MG63 (cell line): ENCODE measurements at places on chromosomes 13 and 19.
A peak's percentile ranks its signal among the peaks of the same experiment; 100 is the strongest.

- DNase-seq: no peak
Measured at GRCh38 chr13:51674276-51674675, 90.0 kb downstream of the WDFY2 start.

DNA sequence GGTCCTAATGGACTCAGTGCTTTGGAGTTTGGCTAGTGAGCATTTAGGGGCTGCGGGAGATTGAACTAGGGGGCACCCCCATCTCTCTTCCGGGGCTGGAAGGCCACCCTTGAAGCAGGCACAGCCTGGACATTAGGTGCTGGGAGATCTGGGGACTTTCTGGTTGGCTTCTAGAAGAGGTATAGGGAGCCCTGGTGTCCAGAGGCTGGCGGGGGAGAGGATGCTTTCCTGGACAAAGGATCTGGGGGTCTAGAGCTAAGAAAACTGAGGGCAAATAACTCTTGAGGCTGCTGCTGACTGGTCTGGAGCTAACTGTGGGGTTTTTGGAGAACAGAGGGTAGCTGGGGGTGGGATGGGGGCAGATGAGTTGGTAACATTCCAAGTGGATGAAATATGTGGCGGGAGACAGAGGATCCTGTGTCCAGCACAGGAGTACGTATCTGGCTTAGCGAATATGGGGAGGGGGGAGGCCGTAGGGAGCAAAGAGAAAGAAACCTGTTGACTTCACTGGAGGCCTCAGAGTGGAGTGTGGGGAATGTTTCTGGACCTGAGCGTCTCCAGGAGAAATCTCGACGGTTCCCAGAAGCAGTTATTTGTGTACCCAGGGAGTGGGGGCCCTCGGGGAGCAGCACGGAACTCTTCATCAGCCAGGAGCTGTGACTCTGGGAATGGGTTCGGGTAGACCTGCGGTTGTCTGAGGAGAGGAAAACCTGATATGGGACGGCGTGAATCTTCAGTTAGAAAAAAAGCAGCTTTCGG lies 1.4 kb downstream of the HNRNPUL1 start:
- peak; percentile 32 for DNase-seq

- no peak for DNase-seq
Measured at GRCh38 chr13:20074966-20075365, 85.9 kb downstream of the GJA3 start.

- DNase-seq: no peak
Measured at GRCh38 chr19:56671613-56671994, at the start of gene ZNF835. Gene ZNF835 (minus strand): TSS chr19:56671757. CDS start chr19:56665198, 6,559 bp downstream.

DNA sequence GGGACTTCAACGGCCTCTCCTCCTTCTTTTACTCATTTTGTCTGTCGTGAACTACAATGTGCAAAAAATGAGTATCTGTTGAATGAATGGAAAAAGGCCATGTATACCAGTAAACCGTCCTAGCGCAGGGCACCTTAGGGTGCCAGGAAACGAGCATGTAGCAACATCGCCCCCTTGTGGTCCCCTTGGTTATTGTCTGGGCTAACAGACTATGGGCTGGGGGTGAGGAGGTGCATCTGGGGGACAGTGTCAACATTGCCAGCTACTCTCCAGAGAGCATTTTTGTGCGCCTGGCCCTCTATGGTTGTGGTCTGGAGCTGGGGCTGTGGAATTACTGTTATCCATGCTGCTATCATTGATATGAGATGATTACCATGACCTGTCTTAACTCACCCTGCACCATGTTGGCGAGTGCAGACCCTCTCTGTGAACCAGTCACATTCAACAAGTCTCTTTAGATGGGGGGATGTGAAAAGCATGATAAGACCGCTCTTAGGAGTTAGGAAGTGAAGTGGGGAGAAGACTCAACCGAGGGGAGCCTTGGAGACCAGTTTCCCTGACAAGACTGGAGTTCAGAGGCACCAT lies 22.8 kb upstream of the SIGLEC11 start:
- peak; percentile 32 for DNase-seq

DNA sequence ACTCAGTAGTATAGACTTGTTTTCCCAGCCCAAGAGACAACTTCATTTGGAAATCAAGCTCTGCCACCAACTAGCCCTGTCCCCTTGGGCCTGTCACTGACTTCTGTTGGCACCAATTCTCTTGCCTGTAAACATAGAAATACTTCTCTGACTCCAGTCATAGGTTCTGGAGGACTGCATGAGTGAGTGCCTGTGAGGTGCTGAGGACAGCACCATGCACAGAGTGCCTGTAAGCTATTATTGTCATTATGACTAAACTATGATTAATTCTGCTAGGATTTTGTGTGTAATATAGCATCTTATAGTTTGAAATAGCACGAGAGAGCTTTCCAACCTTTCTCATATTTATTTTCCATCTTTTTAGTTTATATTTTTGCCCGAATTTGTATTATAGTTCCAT lies 247.9 kb downstream of the MYO16 start:
- peak; percentile 64 for DNase-seq

DNA sequence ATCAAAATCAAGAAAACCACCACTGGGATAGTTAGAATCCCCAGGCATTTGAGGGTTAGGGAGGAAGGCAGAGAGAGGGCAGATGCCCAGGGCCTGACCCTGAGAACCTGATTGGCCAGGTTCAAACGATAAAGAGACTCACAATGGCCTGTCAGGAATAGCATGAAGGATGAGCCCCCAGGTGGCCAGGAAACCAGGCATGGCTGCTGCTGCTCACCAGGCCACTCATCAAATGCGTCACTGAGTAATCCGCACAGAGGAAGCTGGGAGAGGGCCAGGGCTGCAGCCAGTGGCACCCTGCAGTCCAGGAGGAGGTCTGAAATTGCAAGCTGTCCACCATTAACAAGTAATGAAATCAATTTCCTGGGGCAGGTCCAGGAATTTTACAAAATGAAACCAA lies 111.3 kb downstream of the KATNAL1 start:
- DNase-seq: peak; percentile 47

- DNase-seq: no peak
Measured at GRCh38 chr19:15450528-15450890, 753 bp upstream of the WIZ start.

DNA sequence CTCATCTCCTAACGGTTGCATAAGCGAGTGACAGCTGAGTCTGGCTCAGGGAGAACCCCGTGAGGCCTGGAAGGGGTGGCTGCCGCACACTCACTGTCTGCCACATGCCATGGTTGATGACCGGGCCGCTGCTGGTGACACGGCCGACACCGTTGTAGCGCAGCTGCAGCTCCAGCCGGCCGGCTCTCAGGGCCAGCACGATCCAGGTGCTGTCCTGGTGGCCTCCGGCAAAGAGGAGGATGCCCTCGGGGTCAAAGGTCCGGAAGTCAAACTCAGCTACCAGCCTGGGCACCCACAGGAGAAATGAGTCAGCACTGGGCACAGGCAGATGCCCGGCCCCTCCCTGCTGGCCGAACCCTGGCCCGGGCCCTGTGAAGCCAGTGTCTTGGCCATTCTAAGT lies 31.7 kb downstream of the GAS6 start:
- peak; percentile 82 for DNase-seq

GRCh38 chr19:41597600-41598041 lies 21.7 kb downstream of the CEACAM21 start:
- peak; percentile 45 for DNase-seq

DNA sequence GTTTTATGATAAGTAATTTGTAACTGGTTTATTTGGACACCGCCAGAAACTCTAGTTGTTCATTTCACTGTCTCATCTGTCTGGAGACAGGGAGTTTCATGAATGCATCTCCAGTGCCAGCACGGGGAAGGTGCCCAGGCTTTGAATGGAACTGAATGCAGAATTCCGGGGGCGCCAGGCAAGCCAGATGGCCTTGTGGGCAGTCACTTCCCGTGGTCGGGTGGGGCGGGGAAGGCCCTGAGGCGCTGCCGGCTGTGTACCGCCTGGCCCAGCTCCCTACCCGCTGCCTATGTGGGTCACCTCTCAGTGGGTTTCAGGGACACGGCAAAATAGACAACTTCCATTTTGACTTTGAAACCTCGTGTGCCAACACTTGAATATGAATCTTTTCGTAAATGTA lies 28.8 kb upstream of the MCF2L start:
- DNase-seq: no peak

GRCh38 chr19:12194827-12195731 lies 32.2 kb downstream of the ZNF136 start:
- DNase-seq: no peak
